ENCODE measurements at places on chromosomes 5 and 9.

DNA sequence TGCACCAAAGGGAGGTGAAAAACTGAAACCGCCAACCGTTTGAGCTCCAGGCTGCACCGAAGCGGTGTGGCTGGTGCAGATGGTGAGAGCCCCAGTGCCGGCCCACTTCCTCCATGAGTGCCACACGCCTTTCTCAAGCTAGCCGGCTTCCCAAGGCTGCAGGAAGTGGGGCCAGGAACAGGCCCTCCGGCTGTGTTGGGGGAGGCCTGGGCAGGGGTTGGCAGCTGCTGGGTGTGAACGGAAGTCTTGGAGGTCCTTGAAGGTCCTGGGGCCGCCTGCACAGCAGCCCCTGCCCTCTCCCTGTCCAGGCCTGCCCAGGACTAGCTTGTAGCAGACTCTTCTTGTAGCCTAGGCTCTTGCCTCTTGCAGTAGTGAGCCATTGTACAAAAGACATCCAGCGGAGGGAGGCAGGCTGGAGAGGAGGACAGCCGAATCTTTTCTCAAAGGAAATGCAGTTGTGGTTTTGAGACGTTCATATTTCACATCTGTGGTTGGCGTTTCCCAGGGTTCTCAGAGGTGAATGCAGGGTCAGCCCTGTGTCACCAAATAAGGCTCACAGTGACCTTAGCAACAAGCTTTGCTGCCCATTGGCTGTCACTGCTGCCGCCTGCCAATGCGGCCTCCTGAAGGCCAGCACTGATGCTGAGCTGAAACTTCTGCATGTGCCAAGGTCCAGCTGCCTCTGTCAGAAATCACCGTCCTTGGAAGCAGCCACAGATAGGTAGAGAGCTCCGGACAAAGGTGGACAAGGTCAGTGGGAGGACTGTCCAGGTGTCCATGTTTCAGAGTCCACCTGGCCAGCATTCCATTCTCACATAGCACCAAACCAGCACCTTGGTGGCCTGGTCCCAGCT, 23.9 kb downstream of the IRF1 start:
- peak; percentile 23 for DNase-seq

- no peak for DNase-seq
These were observed 126.4 kb downstream of the GAPVD1 start for GRCh38 chr9:125387861-125388524.

DNA sequence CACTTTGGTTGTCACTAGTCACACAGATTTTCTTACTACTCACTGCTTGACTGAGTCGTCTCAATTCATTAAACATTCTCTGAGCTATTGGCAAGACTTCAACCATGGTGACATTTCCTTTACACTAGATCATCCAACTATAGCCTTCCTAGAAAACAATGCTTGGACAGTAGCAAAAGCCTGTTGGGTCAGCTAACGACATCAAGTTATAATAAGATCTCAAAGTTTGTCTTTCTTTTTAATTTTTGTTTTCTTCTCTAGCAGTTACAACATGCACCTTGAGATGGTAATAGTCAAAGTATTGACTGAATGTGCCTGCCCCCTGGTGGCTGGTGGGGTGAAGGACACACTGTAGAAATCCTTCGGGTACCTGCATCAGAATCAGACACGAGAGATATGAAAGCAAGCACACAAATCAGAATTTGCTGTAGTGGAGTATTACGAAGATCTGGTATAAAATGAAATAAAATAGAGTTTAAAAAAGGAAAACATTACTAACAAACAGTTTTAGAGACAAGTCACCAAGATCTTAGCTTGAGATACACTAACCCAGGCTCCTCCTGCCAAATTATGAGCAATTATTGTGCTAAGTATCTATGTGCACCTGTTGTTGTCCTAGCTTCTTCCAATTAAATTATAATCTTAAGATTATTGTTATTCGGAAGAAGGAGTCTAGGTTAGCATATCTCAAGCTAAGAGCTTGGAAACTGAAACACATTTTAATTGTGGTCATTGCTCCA, 81.2 kb downstream of the ARL15 start:
- DNase-seq: peak; percentile 70

DNA sequence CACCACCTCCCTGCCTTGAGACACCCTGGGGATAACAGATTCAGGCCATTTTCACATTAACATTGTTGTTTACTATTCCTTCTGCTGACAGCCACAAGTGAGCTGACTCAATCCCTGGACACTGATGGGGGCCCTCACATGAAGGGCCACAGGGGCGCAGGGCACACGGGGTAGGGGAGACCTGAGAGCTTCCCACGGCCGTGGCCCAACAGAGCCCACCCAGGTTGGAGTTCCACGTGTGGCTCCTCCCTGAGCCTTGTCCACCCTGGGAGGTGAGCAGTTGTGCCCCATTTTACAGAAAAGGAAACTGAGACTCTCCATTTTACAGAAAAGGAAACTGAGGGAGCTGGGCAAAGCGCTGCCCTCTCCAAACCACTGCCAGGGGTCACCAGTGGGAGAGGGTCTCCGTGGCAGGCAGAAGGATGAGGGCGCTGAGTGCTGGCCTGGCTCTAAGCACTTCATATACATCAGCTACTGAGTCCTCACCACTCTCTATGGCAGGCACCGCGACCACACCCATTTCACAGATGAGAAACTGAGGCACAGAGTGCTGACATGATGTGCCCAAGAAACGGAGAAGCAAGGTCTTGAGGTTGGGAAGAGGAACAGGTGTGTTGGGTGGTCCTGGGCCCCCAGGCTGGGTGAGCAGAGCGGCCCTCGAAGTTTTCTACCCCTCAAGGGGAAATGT, 2.3 kb downstream of the NINJ1 start:
- DNase-seq: no peak

- no peak for DNase-seq
These were observed 9.5 kb downstream of the KCNV2 start for GRCh38 chr9:2726650-2727340.

DNA sequence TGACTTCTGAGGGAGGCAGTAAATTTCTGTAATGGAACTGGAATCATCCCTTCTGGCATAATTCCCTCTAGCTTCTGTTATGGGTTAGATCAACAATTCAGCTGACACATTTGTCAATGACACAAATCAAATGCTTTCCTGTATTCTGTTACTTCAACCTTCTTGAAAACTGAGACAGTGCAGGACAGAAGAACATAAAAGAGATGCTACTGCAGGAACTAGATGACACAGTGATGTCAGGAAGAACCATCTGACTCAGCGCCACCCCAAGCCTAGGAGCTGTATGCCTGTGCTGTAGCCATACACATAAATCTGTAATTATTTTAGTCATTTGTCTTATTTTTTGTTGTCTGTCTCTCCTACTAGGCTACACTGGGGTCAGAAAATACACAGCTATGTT, 18.2 kb upstream of the CEP120 start:
- peak; percentile 33 for DNase-seq

- no peak for DNase-seq
These were observed 170.0 kb upstream of the DAPK1 start for GRCh38 chr9:87327575-87328125.

DNA sequence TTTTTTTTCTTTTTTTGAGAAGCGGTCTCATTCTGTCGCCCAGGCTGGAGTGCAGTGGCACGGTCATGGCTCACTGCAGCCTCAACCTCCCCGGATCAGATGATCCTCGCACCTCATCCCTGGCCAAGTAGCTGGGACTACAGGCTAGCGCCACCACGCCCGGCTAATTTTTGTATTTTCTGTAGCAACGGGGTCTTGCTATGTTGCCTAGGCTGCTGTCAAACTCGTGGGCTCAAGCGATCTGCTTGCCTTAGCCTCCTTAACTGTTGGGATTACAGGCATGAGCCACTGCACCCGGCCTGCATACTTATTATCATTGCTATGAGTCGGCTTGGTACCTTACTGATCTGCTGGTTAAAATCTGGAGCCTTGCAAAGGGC, 790 bp upstream of the IARS1 start:
- DNase-seq: peak; percentile 24

- DNase-seq: peak; percentile 88
These were observed 232.6 kb downstream of the MAST4 start for GRCh38 chr5:66828548-66829357.

GRCh38 chr5:13783726-13784125, 160.8 kb downstream of the DNAH5 start:
- DNase-seq: no peak

GRCh38 chr9:127083138-127083980, 39.1 kb downstream of the ANGPTL2 start:
- no peak for DNase-seq

DNA sequence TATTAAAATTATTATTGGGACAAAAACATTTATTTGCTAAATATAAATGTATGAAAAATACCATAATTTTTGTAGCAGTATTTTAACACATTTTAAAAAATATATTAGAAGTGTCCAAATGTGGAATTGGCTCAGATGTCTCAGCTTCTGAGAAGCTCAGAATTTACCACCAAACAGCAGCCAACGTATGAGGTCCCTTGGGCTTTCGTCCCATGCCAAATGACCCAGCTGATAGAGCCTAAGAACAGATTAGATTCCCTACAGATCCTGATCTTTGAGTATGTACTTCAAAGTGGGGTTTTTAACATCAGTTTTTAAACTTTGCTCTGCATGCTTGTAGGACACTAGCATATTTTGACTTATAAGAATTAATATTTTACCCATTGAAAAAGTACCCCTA, 77.3 kb upstream of the RPS23 start:
- no peak for DNase-seq

DNA sequence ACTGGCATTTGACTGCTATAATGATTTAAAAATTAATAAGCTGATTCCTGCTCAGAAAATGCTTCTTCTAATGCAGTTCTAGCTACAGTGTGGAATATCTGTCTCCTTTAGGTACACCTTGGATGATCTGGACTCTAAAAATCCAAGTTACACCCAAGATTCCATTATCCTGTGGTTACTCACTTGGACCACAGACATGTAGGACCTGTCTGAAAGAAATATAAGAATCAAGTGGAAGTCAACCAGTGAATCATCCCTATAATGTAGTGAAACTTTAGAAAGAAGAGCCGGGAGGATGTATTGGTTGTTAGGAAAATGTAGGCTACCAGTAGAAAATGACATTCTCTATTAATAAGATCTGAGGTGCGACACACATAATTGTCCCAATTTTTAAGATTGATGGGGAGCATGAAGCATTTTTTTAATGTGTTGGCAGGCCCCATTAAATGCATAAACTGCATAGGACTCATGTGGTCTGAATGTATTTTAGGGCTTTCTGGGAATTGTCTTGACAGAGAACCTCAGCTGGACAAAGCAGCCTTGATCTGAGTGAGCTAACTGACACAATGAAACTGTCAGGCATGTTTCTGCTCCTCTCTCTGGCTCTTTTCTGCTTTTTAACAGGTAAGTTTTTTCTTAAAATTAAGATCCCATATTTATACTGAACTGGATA, at the start of gene SPINK6:
TSS of gene SPINK6 (plus strand) at position 512 of the 673 bp plus-strand sequence. CDS start at position 567, 55 bp downstream.
- no peak for DNase-seq

- DNase-seq: no peak
These were observed 230.7 kb downstream of the COMMD10 start for GRCh38 chr5:116315531-116315930.

DNA sequence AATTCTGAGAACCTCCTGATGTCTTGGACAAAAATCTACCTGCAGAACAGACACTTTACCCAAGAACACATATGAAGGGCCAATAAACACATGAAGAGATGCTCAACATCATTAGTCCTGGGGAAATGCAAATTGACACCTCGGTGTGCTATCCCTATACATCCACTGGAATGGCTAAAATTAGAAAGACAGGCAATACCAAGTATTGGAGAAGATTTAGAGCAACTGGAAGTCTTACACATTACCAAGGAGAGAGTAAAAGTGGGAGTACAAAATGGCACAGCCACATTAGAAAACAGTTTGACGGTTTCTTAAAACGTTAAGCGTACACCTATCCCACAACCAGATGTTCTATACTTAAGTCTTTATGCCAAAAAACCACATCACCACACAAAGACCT, 3.3 kb upstream of the TDRD7 start:
- DNase-seq: no peak

DNA sequence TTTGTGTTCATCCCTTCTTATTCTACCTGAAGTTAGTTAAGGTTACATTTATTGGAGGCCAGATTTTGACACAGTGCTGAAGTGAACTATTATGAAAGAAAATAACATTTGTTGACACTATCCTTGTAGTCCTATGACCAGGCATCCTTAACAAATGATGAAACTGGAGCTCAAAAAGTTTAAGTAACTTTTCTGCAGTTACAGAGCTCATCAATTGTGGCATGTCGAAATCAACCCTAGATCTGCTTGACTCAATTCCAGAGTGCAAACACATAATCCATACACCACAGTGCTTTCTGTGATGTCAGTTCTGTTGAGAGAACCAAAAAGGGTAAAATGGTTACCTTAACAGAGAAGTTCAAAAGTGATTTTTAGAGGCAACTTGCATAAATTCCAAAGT, 28.6 kb downstream of the KCNN2 start:
- no peak for DNase-seq

GRCh38 chr9:112061152-112061740, 113.9 kb downstream of the SUSD1 start:
- peak; percentile 88 for DNase-seq

- no peak for DNase-seq
These were observed 207.5 kb downstream of the COMMD10 start for GRCh38 chr5:116292321-116292720.

GRCh38 chr5:171149772-171150171, 159.3 kb upstream of the TLX3 start:
- no peak for DNase-seq

DNA sequence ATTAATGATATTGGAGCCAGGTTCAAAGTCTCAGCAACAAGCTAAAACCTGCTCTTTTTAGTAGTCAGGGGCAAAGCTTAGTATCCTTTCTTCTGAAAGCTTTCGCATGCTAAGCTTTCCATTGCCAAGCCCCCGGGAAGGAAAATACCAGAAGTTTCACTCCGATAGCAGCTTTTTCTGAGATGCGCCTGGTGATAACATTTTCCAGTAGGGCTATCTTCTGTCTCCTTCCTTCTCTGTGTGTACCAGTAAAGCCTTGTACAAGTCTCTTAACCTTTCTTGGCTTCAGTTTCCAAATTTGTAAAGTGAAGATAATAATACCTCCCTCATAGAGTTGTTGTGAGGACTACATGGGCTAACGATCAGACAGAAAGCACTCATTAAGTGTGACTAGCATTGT, 36.7 kb downstream of the DOCK8 start:
- DNase-seq: no peak

DNA sequence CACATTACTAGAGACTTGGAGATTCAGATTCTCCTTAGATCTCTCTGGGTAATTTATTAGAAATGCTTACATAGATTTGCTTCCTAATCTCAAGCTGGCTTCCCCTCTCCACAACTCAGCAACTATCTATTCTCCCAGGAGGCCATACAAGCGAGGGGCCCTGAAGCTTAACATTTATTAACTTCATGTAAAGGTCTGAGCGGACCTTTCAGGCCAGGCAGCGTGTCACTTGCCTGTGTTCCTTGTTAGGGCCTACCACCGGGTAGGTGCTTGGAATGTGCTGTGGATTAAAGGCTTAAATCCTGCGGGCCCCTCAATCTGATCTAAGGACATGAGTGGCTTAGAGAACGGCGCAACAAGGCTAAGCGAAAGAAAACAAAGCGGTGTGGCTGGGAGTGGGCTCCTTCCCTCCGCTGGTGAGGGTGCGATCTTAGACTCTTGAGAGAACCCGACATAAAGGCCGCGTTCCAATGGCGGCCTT, 712 bp upstream of the HSPA4 start:
- no peak for DNase-seq

GRCh38 chr9:84775056-84775643, 105.6 kb downstream of the NTRK2 start:
- no peak for DNase-seq

Measured in umbilical cord (tissue), 2 donors.